NCI-H1694 treated with DMSO at 0.1 percent for 48 hours (cell line): ENCODE measurements at places on chromosomes 16 and 17.

DNA sequence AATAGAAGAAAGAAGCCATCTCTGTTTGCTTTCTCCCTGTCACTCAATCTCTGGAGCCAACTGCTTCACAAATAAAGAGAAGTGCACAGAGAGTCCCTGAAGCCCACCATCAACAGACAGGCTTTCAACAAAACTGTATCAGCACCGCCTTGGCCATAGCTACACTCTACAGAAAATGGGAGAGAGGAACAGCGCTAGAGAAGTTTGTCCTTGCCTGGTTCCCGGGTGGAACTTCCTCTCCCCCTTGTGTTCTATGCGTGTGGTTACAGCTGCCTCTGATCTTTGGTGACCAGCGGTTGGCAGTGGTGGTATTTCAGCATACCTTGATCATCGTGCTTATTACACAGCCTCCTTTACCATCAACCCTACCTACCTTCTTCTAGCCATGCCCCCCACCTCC is 91.4 kb upstream of the CCL2 start:
- no peak for DNase-seq

DNA sequence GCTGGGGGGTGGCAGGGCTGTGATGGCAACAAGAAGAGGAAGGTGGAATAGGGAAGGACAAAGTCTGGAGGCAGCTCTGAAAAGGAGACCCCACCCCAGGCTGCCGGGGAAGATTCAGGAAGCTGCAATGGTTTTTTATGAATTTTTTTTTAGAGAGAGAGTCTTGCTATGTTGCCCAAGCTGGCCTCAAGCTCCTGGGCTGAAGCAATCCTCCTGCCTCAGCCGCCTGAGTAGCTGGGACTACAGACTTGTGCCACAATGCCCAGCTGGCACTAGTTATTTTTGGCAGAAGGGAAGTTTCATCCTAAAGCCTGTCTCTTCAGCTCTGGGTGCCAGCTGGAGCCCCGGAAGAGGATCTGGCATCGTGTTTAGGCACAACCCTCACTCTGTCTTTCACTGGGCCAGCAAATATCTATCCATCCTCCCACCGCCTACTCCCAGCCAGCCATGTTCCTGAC is 1.3 kb upstream of the CES3 start:
- peak; percentile 75 for DNase-seq

DNA sequence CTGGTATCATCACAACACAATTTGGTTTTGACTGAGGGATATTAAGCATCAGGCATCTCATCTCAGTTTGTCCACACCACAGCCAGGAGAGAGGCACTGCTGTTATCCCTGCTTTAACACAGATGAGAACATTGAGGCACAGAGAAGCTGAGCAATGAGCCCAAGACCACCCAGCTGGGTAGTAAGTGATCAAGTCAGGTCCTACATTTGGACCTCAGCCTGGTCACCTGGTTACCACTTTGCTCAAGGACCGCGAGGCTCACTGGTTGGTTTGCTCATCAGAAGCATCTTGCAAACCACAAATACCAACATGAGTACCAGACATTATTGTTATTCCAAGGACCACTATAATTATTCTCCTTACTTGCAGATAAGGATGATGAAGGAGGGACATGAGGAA is 245.5 kb downstream of the CBLN1 start:
- no peak for DNase-seq

- no peak for DNase-seq
Observed at GRCh38 chr17:66437476-66438026, 135.1 kb downstream of the PRKCA start.

- DNase-seq: no peak
Observed at GRCh38 chr17:73250851-73251640, 10.6 kb downstream of the CPSF4L start.

DNA sequence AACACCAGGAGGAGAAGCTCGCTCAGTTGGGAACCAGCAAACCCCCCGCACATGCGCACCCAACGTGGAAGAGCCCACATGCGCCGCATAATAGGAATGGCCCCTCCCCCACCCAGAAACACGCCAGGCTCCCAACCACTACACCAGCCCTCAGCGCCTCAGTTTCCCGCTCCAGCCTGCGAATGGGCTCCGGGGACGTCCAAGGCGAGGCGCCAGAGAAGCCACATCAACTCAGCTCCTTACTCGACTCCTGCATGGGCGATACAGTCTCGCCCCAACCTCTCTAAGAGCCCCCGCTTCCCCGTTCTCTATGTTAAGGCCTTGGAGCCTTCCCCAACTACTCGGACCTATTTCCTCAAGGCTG is 504 bp downstream of the SRSF1 start:
- DNase-seq: peak; percentile 37

DNA sequence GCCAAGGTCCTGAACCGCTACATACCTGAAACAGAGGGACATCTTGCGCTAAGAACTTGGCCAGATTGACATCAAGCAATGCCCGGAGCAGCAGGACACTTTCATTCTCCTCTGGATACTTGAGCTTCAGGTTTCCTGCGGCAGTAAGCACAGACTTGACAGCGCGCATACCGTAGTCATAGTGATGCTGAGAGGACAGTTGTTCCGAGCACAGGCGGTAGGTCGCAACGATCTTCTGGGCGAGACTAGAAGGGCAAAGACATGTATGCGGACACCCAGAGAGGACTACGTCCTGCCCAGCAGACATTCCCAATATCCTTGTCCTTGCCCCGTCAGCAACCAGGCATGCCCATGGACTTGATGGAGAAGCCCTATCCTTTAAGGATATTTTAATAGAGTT is 112.9 kb downstream of the DNAH3 start:
- DNase-seq: no peak

- no peak for DNase-seq
Observed at GRCh38 chr17:40260528-40260927, 27.2 kb upstream of the CDC6 start.

DNA sequence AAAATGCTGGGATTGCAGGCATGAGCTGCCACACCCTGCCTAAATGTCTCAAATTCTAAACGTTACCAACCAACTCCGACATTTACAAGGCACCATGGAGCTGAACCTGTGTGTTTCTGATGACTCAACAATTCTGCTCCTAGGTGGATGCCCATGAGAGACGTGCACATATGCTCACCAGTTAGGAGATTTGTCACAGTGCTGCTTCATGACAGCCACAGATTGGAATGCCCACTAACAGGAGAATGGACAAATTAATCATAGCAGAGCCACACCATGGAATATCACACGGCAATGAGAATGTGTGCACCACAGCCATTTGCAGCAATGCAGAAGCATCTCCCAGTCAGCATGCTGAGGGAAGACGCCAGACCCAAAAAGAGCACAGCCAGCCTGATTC is 8.0 kb upstream of the KCNG4 start:
- DNase-seq: no peak

- DNase-seq: no peak
Observed at GRCh38 chr16:70604407-70605282, 41.7 kb upstream of the IL34 start.

DNA sequence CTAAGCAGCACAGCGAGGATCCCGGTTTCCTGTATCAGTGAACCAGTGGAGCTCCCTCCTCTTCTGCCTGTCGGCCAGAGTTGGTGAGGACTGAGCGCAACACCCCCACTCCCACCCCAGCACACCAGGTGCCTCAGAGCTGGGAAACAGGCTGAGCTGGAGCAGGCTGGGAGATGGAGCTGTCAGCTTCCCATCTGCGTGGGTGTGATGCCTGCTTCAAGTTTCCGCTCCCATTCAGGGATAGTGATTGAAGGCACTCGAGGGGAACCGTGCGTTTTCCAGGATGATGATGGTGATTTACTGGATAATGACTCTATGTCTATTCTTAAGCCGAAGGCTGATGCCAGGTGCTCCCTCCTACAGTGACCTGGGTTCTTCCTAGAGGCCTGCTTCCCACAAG is 144.5 kb downstream of the TMEM132E start:
- no peak for DNase-seq

DNA sequence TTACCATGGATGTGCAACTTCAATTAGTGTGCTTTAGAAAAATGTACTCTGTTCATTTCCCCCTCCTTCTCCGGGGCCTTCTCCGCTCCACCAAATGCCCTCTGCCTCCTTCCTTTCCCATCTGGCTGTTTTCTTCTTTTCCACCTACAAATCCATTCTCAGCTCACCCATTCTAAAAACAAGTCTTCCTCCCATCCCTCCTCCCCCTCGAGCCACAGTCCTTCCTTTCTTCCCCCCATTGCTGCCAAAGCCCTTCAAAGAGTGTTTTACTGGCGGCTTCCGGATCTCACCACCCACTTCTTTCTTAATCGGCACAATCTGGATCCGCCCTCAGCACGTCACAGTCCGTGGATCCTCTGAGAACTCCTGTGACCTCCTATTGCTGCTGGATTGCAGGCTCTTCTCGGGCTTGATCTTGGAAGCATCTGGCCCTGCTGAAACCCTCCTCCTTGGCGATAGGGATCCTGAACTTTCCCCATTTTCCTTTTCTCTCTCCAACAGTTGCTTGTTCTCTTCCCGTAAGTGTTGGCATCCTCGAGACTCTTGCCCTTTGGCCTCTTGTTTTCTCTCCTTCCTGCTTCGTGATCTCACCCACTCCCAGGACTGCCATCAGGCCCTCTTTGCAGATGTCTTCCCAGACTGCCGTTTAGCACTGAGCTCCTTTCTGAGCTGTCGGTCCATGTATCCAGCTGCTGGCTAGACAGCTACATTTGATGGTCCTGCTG is 36.0 kb upstream of the FBXO47 start:
- DNase-seq: no peak

DNA sequence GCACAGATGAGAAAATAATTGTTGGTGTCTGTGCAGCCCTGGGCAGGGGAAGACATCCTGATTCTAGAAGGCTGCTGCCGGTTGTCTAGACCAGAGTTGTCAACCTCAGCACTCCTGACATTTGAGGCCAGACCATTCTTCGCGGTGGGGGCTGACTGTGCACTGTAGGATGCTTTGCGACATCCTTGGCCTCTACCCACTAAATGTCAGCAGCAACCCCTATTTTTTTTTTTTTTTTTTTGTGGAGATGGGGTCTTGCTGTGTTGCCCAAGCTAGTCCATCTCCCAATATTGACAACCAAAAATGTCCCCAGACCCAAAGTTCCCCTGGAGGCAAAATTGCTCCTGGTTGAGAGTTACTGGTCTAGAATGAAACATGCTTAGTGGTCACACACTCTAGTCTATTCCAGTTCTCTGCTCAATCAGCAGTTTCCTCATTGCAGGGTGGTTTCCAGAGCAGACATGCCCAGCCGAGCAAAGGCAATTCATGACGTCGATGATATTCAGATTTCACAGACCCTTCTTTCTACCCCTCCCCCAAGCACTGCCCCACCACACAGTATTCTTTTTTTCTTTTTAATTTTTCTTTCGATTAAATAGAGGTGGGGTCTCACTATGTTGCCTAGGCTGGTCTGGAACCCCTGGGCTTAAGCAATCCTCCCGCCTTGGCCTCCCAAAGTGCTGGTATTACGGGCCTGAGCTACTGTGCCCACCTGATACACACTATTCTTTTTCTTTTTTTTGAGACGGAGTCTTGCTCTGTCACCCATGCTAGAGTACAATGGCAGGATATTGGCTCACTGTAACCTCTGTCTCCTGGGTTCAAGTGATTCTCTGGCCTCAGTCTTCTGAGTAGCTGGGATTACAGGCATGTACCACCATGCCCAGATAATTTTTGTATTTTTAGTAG is 9.0 kb downstream of the C17orf99 start:
- DNase-seq: no peak

DNA sequence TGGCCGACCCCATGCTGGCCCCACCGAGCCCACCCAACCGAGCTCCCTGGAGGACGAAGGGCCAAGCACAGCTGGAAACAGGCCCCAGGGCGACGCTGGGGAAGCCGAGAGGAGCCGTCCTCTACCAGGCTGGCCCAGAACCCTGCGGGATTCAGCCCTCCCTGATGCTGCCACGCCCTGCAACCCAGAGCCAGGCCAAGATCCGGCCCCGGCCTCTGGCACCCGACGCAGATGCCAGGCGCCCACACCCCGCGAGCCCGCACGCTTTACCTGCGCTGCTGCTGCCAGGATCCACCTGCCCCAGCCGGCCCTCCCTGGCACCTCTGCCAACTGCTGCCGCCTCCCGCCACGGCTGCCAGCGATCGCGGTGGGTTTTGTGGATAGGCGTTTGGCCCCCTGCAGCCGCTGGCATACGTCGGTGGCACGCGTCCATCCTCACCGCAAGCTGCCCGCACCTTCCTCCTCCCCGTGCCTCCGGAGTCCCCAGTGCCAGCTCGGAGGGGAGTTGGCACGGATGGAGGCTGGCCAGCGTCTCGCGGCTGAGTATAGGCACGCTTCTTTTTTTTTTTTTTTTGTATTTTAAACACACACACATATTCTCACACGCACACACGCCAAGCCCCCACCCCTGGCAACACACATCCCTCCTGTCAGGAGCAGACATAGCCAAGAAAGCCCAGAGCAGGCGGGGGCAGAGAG is 41.3 kb upstream of the ACSF3 start:
- no peak for DNase-seq

DNA sequence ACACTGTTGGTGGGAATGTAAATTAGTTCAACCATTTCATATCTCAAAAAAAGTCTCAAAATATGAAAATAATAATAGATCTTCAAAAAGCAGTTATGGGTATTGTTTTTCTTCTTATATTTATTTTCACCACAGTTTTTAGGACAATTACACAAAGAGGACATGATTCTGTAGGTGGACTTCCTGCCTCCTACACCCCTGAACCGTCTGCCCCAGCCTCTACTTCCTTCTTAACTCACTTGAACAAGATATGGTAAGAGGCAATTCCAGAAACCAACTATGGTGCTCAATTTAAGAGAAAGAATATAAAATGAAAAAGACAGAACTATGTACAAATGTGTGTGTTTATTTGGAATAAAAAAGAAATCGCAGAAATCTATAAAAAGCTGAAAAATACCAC is 74.1 kb upstream of the MON1B start:
- DNase-seq: no peak

- DNase-seq: no peak
Observed at GRCh38 chr16:89720551-89720812, 216 bp downstream of the VPS9D1 start.

DNA sequence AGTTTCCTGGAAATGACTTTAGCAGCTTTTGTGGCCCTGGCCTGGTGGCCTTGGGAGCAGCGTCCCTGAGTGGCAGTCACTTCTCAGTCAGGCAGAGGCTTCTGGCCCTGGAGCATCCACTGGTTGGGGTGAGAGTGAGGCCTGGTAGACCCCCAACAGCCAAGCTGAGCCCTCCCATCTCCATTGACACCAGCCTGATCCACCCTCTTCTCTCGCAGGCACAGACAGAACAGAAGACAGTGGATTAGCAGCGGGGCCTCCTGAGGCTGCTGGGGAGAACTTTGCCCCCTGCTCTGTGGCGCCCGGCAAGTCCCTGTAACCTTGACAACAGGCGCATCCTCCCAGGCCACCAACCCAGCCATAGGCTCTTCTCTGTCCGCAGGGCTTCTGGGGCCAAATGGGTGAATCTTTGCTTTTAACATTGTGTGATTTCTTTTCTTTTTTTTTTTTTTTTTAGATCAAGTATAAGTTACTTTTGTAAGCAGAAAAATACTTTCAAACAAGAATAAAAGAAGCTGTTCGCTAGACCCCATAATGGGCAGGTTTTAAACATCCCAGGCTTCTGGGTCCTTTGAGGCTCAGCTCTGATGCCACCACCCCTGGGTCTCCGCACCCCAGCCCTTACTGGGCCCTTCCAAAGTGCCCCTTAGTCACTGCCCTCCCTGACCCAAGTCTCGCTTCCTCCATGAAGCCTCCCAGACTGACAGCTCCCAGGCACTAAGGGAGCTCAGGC is 12.7 kb upstream of the FLYWCH1 start:
- DNase-seq: no peak

GRCh38 chr17:83183951-83184506 is 104.6 kb downstream of the METRNL start:
- no peak for DNase-seq

- no peak for DNase-seq
Observed at GRCh38 chr17:34154961-34155730, 99.9 kb upstream of the CCL2 start.
